ENCODE measurements at places on chromosomes 11 and 22.
A peak's percentile ranks its signal among the peaks of the same experiment; 100 is the strongest.

- no peak for DNase-seq
These were observed 293.5 kb downstream of the MN1 start for GRCh38 chr22:27507935-27508526.

- DNase-seq, result no peak
These were observed 6.6 kb downstream of the RNF121 start for GRCh38 chr11:71935338-71935925.

- DNase-seq, result no peak
These were observed 112.7 kb downstream of the FAR1 start for GRCh38 chr11:13781153-13781552.

DNA sequence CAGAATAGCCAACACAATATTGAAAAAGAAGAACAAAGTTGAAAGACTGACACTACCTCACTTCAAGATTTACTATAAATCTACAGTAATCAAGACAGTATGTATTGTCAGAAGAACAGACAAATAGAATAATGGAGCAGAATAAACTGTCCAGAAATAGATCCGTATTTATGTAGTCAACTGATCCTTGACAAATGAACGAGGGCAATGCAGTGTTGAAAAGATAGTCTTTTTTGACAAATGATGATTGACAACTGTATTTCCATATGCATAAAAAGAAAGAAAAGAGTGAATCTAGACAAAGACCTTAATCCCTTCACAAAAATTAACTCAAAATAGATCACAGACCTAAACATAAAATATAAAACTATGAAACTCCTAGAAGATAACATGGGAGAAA, 767.1 kb downstream of the KCNA4 start:
- DNase-seq, result no peak

GRCh38 chr11:92628401-92629292, 340.8 kb upstream of the MTNR1B start:
- DNase-seq, result no peak

GRCh38 chr11:122741613-122742300, 86.2 kb downstream of the UBASH3B start:
- DNase-seq, result no peak

GRCh38 chr22:44248926-44249325, 63.8 kb downstream of the SHISAL1 start:
- no peak for DNase-seq

- DNase-seq, result no peak
These were observed 400.2 kb downstream of the KCNA4 start for GRCh38 chr11:29616611-29617010.

DNA sequence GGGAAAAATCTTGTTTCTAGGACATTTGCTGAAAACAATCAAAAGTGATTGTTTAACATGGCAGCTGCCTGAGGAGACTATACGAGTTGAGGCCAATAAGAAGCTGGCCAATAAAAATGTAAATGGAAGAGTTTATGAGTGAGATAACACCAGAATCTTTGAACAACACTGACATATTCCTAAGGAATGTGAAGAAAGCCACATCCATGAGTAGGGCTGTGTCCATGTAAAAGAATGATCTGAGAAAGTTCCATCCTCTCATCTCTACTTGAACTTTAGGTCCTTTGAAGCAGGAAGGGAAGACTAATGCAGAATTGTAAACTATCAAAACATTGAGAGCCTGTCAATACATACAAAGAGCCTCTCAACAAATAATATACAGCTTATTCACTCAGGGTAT, 6.9 kb upstream of the CHORDC1 start:
- DNase-seq, result no peak

GRCh38 chr11:119436711-119437110, 13.7 kb upstream of the THY1 start:
- DNase-seq, result no peak

- DNase-seq, result no peak
These were observed 87.7 kb upstream of the NECTIN1 start for GRCh38 chr11:119816660-119817059.

- DNase-seq, result no peak
These were observed 13.2 kb upstream of the USP18 start for GRCh38 chr22:18136563-18137320.

DNA sequence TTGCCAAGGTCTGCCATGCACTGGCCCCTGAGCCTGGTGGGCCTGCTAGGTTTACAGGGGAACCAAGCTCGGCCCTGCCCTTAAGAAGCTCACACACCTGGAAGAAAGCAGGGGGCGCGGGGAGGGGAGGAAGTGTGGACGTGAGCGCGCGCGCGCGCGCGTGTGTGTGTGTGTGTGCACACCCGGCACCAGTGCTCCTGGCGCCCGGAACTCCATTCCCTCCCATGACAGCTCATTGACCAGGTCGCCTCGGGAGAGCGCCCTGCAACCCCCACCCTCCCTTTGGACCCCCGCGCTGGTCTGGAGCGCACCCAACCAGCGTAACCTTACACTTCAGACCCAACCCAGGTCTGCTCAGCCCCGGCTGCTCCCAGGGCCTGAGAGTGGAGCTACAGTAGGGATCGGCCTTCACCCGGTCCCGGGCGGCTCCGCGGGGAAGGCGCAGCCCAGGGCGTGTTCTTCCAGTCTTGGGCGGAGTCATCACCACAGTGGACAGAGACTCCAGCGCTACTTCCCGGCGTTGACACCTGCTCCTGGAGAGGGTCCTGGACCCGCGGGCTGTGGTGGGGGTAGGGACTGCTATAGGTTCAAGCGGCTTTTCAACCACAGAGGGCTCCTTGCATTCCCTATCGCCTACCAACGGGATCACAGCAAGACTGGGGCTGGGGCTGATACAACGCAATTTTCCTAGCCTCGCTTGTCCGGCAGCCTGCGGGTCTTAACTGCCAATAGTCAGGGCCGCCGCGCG, 1.5 kb downstream of the GALNT18 start:
- no peak for DNase-seq

- DNase-seq, result no peak
These were observed 69.9 kb upstream of the SHANK2 start for GRCh38 chr11:71322192-71322735.

GRCh38 chr11:101584129-101584515, 315 bp upstream of the TRPC6 start:
- DNase-seq, result no peak

- DNase-seq, result peak; percentile 67
These were observed 19.2 kb upstream of the TALDO1 start for GRCh38 chr11:727859-728748.

GRCh38 chr11:65646288-65646957, 8.5 kb downstream of the SIPA1 start:
- no peak for DNase-seq

- no peak for DNase-seq
These were observed 380.5 kb downstream of the TENM4 start for GRCh38 chr11:79060081-79060953.

DNA sequence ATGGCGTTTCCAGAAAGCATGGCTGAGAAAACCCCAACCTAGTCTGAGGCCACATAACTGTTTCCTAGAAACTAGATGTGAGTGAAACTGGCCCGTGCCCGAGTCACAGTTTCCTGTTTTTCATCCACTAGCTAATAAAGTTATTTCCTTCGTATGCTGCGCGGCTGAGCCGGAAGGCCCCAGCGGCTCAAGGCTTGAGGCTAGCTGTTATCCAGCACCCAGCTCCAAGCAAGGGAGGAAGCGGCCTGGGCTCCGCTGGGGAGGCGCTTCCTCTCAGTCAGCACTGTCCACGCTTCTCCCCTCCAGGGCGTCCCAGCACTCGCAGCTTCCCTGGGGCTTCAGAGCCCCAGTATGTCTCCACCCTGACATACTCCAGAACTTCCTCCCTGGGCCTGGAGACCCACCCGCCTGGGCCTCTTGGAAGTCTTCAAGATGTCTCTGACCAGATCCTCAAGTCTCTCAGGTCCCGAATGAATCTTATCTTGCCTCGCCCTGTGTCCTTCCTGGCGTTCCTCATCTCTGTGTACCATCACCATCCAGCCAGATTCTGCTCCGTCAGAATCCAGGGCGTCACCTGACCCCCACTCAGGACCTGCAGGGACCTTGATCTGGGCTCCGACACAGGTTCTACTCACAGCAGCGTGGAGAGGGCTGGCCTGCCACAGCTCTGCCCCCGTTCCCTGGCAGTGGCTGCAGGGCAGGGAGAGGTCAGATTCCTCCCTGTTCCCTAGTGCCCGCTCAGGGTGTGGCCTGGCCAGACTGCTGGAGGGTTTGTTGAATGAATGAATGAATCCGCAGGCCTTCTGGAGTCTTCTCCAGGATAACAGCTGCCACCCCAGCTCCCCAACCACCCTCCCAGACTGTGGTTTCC, 81.9 kb downstream of the LRRC32 start:
- no peak for DNase-seq

GRCh38 chr22:29907753-29908515, 25.0 kb downstream of the MTMR3 start:
- DNase-seq, result no peak

GRCh38 chr22:46609724-46610201, 10.4 kb upstream of the GRAMD4 start:
- DNase-seq, result no peak

- no peak for DNase-seq
These were observed 622.3 kb upstream of the CADM1 start for GRCh38 chr11:116126562-116126961.

DNA sequence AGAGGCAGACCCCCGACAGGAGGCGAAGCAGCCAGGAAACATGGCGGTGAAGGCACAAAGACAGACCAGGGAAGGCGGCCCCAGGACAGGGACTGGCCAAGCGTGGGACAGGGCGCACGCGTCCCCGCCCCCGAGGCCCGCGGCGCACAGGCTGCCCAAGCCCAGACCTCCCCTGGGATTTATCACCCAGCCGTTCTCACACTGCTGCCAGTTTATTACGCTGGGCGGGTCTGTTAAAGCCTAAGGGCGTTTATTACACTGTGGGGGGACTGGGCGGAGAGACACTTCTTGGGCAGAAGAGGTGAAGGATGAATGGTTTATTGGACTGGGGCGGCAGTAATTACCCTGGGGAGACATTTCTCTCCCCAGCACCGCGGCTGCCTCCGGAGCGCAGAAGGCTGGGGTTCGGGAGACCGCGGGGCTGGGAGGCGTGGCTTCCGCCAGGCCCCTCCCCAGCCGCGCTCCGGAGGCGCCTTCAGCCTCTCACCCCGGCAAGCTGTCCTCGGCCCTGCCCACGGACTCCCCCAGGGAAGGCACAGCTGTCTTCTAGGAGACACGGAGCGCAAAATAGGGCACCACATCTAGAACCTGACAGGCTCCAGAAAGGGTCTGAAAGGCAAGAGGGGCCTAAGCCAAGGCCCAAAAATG, 47.1 kb downstream of the SLC22A12 start:
- DNase-seq, result no peak

Data from activated CD4-positive, CD25-positive, alpha-beta regulatory T cell (primary cell).